ENCODE measurements at places on chromosomes 4 and X.

DNA sequence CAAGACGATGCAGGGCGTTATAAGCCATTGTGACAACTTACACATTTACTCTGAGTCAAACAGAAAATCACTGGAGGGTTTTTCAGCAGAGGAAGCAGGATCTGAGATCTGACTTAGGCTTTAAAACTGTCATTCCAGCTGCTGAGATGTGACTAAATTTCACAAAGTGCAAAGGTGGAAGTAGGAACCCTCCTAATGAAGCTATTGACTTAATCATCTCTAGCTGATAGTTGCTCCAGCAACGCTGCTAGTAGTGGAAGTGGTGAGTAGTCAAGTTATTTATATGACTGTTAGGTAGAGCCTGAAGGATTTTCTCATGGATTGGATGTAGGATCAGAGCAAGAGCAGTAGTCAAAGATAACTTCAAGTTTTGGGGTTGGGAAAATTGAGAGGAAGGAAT lies 218.6 kb downstream of the GRID2 start:
- DNase-seq: no peak

- no peak for DNase-seq
Measured at GRCh38 chr4:14893713-14894112, 108.6 kb upstream of the CPEB2 start.

GRCh38 chrX:40864972-40865371 lies 129.6 kb upstream of the MED14 start:
- peak; percentile 80 for DNase-seq

- peak; percentile 41 for DNase-seq
Measured at GRCh38 chr4:41428601-41429279, 109.2 kb upstream of the LIMCH1 start.

- no peak for DNase-seq
Measured at GRCh38 chrX:134251241-134251640, 14.3 kb downstream of the CCDC160 start.

GRCh38 chr4:96343836-96344235 lies 503.9 kb downstream of the PDHA2 start:
- DNase-seq: no peak
